ENCODE measurements at places on chromosomes 2 and 18.

- DNase-seq, result no peak
These were observed 80.4 kb downstream of the LPIN2 start for GRCh38 chr18:2932247-2933181.

GRCh38 chr2:176260689-176261088 is 8.6 kb upstream of the MTX2 start:
- DNase-seq, result no peak

DNA sequence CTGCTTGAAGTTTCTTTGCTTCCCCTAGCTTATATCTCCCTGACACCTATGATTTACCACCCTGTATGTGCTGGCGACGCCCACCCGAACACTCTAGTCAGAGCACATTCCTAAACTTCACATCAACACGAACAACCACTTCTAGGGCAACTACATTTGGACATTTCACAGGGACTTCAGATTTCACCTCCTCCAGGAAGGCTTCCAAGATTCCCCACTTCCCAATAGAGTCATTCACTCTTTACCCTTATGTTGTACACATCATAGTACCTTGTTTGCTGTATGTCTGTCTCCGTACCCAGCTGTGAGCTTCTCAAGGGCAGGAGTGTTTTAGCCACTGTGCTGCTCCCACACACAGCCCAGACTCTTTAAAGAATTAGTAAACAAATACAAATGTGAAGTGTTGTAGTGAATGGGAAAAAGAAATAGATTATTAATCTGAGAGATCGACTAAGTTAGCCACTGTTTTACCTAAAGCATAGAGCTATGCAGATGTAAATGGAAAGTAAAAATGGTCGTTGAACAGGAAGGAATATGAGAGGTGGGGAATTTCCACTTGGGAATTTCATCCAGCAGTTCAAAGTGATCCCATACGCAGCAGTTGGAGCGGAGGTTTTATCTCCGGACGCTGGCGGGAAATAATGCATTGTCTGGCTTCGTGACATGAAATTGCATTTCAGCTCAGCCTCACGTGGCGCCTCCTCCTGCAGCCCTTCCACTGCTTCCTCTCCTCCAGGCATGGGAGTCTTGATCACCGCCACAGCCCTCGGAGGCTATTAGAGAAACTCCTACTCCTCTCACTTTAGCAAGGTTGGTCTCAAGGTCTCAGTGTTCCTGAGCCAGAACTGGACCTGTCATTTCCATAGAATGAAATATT is 233.4 kb upstream of the COPS8 start:
- no peak for DNase-seq

- DNase-seq, result no peak
These were observed 105.6 kb upstream of the NDUFV2 start for GRCh38 chr18:8996771-8997432.

DNA sequence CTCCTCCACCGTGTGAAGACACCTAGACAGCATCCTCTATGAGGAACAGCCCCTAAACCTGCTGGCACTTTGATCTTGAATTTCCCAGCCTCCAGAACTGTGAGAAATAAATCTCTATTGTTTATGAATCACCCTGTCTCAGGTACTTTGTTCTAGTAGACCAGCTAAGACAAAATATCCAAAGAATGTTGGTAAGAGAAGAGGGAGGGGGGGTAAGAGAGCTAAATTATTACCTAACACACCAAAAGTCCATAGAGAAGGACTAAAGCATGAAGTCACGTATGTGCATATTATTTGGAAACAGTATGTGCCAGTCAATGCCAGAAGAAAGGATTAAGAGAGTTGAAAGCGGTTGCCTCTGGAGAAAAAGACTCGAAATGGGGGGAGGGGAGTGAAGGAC is 211.0 kb downstream of the SP3 start:
- DNase-seq, result no peak

DNA sequence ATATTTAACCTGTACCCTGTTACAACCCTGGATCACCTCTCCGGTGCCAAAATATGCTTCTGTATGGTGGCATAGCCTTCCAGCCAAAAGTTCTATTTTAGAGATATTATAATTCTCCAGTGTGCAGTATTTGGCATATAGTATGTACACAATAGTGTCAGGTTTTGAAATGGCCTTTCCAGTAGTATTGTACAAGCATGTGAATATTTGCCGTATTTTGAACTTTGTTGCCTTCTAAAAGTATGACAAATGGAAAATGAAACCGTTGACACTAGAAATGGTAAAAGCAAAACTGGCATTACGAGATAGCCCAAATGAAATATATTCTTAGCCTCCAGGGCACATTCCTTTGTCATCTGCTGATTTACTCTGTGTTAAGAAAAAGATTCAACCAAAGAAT is 431.2 kb downstream of the LRP1B start:
- DNase-seq, result no peak

DNA sequence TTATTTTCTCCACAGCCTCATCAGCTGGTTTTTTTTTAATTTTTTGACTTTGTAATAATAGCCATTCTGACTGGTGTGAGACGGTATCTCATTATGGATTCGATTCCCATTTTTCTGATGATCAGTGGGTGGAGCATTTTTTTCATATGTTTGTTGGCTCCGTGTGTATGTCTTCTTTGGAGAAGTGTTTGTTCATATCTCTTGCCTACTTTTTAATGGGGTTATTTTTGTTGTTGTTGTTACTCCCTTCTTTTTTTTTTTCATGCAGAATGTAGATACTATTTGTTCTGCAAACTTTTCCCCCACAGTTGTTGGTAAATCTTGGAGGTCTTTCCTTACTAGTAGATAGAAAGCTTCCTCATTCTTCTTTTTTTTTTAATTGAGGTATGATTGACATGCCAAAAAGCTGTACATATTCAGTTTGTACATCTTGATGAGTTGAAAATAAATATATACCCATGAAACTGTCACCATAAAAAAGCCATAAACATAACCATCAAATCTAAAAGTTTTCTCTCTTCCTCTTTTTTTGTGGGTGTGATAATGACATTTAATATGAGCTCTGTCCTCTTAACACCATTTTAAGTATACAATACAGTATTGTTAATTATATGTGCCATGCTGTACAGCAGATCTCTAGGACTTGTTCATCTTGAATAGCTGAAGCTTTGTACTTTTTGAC is 21.8 kb upstream of the NT5DC4 start:
- no peak for DNase-seq

DNA sequence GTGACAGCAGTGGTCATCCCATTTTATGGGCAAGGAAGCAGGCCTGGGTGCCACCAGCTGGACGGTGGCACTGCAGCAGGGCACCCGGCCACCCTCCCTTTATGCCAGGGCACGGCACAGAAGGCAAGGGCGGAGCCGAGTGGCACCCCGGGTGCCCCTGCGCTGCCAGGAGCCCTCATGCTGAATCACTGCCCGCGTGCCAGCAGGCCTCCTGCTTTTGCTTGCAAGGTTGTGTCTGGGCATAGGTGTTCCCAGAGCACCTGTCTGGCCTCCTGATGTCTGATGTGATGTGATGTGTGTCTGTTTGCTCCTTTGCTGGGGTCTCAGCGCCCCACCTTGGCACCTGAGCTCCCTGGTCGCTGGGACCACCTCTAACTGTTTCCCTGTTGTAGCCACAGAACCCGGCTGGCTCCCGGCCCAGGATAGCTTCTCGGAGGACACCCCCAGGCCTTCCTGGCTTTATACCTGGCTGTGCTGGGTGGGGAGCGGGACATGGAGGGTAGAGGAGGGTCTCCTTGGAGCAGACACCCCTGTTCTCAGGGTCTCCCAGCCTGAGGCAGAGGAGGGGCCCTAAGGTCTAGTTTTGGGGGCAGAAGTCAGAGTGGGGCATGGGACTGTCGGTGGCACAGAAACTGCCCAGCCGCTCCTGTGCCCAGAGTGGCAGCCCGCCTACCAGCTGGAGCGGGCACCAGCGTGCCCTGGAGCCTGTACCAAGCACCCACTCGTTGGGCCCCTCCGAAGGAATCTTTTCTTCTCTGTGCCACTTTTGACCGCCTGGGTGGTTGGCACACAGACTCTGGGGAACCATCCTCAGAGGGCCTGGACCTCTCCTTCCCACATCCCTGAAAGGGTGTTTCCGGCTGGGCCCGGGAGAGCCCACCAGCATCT is 3.6 kb downstream of the GPC1 start:
- DNase-seq, result no peak

GRCh38 chr2:118850168-118850900 is 2.9 kb upstream of the EN1 start:
- no peak for DNase-seq

DNA sequence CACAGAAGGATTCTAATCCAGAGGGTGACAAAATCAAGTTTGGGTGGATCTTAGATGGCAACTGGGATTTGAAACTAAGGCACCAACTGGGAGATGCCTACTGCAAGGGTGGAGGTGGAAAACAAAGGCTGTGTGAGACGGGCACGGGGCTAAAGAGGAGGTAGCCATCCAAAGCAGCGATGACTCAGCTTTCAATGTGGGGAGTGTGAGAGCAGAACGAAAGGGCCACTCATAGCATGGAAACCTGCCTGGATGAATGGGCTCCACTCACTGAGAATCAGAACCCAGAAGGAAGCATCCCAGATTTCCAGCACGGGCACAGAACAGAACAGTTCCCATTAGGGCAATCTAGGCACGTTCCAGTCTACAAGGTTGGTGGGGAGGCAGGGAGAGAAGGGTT is 159.5 kb downstream of the COL4A4 start:
- no peak for DNase-seq

DNA sequence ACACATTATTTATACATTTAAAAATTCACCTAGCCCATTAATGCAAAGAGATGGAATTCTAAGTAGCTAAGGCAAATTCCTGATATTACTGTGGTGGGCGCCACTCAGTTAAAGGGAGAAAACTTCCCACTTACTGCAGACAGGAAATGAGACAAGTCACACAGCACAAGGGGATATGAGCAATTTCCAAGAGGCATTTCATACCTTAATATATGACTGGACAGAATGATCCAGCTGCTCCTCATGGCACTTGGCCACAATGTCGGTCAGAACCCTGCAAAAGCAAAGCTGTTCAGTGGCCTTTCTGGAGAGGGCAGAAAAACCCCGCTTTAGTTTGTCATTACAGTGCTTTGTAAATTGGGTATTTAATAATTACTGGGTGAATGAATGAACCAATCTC is 121.4 kb upstream of the CCDC195 start:
- no peak for DNase-seq

DNA sequence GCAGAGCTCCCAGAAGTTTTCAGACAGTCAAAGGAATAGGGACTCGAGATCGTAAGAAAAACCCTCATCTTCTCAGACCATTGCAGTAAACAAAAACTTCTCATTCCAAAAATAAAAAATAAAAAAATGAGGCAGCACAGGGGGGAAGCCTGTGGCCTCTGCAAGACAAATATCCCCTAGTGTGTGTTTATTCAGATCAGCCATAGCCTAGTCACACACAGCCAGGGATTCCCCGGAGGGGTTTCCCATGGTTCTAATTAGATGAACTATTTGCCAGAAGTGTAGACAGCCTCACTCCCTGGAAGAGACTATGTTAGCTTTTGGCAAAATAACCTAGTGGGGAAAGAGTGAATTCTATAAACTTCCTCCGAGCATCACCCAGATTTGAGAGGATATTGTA is 122.9 kb upstream of the KLF7 start:
- no peak for DNase-seq

- DNase-seq, result no peak
These were observed 1.1 kb downstream of the TMEM169 start for GRCh38 chr2:216082805-216083204.

- no peak for DNase-seq
These were observed 188.8 kb downstream of the ACKR3 start for GRCh38 chr2:236758406-236758805.

DNA sequence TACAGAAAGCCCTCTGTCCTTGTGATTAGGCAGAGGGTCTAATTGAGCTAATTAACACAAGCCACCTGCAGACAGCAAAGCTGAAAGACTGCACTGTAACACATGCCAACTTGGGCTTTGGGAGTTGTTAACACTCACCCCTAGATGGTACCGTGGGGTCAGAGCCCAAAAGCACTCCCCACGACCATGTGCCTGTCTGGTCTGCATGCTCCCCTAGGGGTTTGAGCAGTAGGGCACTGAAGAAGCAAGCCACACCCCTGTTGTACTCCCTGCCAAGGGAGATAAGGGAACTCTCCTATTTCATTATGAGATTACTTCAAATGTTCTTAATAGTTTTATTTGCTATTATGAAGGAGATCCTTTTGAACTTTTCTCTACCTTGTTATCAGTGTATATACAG is 560.1 kb upstream of the FSHR start:
- DNase-seq, result no peak

DNA sequence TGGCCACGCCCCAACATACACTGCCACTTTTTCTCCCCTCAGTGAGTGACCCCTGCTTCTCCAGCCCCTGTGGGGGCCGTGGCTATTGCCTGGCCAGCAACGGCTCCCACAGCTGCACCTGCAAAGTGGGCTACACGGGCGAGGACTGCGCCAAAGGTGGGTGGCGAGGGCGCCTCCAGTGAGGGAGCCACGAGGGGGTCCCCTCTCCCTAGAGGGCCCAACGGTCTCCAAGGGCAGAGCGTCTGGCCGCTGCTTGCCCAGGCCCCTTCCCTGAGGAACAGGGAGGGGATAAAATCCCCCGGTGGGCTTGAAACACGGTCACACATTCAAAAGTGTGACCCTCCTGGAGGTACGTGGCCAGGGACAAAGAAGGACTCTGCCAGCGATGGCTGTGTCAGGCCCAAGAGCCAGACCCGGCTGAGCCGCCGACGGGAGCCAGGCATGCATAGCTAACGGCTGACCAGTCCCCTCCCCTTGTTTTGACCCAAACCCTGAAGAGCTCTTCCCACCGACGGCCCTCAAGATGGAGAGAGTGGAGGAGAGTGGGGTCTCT is 37.2 kb downstream of the MTERF4 start:
- DNase-seq, result no peak

DNA sequence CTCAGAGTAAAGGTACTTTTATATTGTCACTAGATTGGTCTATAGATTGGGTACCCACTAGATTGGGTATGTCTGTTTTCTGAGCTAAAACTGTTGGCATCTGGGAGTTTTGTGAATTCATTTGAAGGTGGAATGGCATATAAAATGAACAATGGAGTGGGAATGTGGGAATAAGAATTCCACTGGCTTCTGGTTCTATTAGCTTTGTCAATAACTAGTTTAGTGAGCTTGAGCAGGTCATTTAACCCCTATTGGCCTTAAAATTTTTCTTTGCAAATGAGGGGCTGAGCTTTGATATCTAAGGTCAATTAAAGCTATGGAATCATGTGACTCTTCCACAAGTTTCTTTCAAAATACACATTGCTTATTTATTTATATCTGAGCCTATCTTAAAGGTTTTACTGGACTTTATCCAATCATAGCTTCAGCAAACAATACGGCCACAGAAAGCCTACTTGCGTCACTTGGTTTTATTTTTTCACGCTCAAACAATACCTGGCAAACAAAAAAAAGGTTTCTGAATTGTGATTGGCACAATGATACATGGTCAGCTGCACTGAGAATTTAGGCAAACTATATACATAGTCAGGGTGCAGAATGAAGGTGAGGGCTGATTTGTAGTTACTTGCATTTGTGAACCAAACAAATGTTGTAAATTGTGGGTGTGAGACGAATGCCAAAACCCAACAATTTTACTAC is 28.8 kb upstream of the ITPRID2 start:
- DNase-seq, result no peak

- DNase-seq, result no peak
These were observed 75.0 kb downstream of the SLC66A2 start for GRCh38 chr18:79876497-79876896.

Data from D721Med (cell line).